ENCODE measurements at places on chromosomes 3 and 15. TPM values are rescaled to one million over a fixed set of nuclear protein-coding genes. Genes with fewer than 3 reads are reported as not detected.
A peak's percentile ranks its signal among the peaks of the same experiment; 100 is the strongest.

DNA sequence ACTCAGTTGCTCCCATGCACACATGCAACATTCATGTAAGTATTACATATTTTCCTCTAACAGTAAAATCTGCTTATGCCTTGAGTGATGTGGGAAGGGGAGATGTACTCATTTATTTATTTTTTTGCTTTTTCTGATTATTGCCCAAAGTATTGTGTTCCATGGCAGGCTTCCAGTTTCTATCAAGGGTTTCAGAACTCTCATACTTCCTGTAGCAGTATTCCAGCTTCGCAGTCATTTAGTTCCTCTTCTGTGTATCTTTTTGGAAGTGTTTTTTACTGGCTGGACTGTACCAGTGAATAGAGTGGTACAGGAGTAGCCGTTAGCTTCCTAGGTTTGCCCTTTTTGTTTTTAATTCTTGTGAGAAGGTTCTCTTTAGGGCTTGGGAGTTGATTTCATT lies 26.9 kb downstream of the RAB11A start:
- H3K36me3 ChIP-seq = no peaks in the 10 kb centered on the region
- no peaks in the 10 kb centered on the region for H3K4me1 ChIP-seq
- no peak overlapping the region for H3K27ac ChIP-seq

GRCh38 chr15:70033109-70033508 lies 64.6 kb downstream of the TLE3 start:
- no peak overlapping the region for H3K27ac ChIP-seq

GRCh38 chr3:42507761-42508335 lies 5.4 kb downstream of the VIPR1 start:
- H3K36me3 ChIP-seq = no peaks in the 10 kb centered on the region
- DNase-seq = no peak
- H3K27ac ChIP-seq = no peak overlapping the region
- no peak overlapping the region for H3K4me3 ChIP-seq
- H3K4me1 ChIP-seq = peaks cover 16% of the 10 kb centered on the region

DNA sequence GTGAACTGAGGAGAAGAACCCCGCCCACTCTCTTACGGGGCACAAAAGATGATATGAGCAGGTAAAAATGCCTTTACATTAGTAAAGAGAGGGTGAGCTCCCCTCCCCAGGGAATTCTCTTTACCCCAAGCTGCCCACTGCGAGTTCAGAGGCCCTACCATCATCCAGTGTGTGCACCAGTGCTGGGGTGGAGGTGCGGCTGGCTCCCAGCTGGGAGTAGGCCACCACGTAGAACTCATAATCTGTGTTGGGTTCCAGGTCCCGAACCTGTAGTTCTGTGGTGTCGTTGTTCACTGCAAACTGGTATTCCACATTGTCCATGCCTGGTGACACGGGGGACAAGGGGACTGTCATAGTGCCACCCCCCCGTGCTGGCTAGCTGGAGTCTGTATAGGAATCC lies 17.1 kb upstream of the IGDCC3 start:
- H3K4me1 ChIP-seq = no peaks in the 10 kb centered on the region
- H3K27me3 ChIP-seq = no peaks in the 10 kb centered on the region
- H3K27ac ChIP-seq = no peak overlapping the region
- no peak overlapping the region for H3K4me3 ChIP-seq

GRCh38 chr3:53184701-53185100 lies 23.7 kb downstream of the PRKCD start:
- no peak overlapping the region for H3K27ac ChIP-seq
- peaks cover 34% of the 10 kb centered on the region for H3K36me3 ChIP-seq
- no peaks in the 10 kb centered on the region for H3K27me3 ChIP-seq
- DNase-seq = no peak
- H3K4me3 ChIP-seq = no peak overlapping the region

- DNase-seq = no peak
- 0 out of 2 replicates have a peak overlapping the region, but pooled peaks have one; percentile 54 for H3K4me3 ChIP-seq
- H3K27me3 ChIP-seq = no peaks in the 10 kb centered on the region
- H3K36me3 ChIP-seq = peaks cover 12% of the 10 kb centered on the region
Measured at GRCh38 chr3:141411251-141411771, 43.0 kb downstream of the ZBTB38 start.

- H3K27me3 ChIP-seq = no peaks in the 10 kb centered on the region
- H3K36me3 ChIP-seq = no peaks in the 10 kb centered on the region
- no peak for DNase-seq
- peaks cover 7% of the 10 kb centered on the region for H3K4me1 ChIP-seq
- H3K27ac ChIP-seq = no peak overlapping the region
Measured at GRCh38 chr3:102059145-102059943, 210.0 kb downstream of the NFKBIZ start.

GRCh38 chr3:71868876-71869275 lies 83.9 kb upstream of the PROK2 start:
- H3K27ac ChIP-seq = no peak overlapping the region
- no peak overlapping the region for H3K4me3 ChIP-seq
- peaks cover 66% of the 10 kb centered on the region for H3K27me3 ChIP-seq
- no peak for DNase-seq
- H3K4me1 ChIP-seq = no peaks in the 10 kb centered on the region

DNA sequence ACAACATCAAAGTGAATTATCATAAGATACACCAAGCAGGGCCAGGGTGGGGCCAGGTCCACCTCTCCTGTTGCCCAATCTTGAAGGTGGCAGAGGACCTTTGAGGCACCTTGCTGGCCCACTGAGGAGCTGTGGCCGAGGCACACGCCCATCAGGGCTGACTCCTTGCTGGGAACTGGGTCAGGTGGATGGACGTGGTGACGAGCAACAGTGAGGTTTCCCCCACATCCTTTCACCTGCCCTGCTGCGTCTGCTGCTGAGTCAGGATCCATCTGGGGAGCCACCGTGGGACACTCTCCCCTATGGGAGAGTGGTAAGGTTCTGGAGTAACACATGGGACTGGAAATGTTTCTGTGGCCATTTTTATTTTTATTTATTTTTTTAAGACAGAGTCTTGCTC lies 17.3 kb upstream of the FURIN start:
- peaks cover 17% of the 10 kb centered on the region for H3K4me1 ChIP-seq
- H3K27me3 ChIP-seq = no peaks in the 10 kb centered on the region

Gene UBAP1L
- 1.4 TPM for total RNA-seq

Gene MKRN3
- total RNA-seq = 1.8 TPM

Gene CLEC3B
- total RNA-seq = not detected

All from PC-3 (cell line).